NB4 (cell line): ENCODE measurements at places on chromosomes 11 and 22.

DNA sequence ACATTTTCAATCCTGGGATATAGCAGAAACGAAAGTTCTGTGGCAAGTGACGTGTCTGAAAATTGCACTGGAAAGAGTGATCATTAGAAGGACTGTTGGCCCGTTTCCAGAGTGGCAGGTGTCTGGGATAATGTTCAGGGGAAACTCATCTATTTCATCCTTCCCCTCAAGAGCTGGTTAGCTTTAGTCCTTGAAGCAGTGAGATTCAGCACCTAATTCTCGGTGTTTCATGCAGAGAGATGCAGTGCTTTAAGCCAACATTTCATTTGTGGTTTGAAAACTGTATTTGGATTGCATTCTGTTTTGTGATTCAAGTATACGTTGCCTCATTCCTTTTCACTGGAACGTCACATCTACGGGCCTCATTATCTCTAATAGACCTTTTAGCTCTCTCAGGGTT lies 205.0 kb upstream of the RAG2 start:
- no peak for DNase-seq

- peak; percentile 55 for DNase-seq
Measured at GRCh38 chr22:22748297-22748743, 103.9 kb downstream of the GGTLC2 start.

DNA sequence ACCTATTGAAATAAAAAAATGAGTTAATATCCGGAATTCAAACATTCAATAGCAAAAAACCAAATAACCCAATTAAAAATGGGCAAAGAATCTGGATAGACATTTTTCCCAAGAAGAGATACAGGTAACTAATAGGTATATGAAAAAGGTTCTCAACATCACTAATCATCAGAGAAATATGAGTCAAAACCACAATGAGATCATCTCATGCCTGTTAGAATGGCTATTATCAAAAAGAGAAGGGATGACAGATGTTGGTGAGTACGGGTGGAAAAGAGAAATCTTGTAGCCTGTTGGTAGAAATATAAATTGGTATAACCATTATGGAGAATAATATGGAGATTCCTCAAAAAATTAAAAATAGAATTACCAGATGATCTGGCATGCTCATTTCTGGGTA lies 26.9 kb upstream of the OR6M1 start:
- no peak for DNase-seq

- no peak for DNase-seq
Measured at GRCh38 chr11:61811831-61812230, 5.0 kb downstream of the FADS1 start.

GRCh38 chr11:8873741-8874405 lies 37.1 kb upstream of the AKIP1 start:
- peak; percentile 10 for DNase-seq

DNA sequence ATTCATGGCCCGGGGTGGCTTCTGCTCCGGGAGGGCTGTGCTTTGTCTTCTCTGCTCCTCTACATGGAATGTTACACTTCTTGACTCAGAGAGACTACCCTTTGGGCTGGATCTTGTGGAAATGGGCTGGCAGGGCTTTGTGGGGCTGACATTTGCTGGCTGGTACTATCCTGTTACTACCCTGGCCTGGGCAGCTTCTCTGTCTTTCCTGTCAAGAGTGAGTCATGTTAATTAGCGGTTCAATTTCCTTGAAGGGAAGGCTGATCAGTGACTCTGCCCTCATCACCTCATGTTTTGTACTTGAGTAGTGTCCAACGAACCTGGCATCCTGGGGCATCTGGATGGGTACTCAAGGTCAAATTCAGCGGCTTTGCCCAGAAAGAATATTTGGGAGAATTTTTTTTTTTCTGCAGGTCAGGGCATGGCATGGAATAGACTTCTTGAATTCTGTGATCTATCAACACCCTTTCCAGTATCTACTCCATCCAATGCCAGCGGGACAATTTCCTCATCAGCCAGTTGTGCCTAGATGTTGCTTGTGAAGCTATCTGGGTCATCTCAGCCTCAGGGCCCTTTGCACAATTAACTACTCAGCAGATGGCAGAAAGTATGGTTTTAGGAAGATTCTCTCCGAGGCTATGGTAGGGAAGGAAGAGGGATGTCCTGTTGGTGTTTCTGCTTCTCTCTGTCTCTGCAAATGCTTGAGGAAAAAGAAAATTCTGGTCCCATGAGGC lies 140.5 kb upstream of the PLET1 start:
- DNase-seq, result no peak

DNA sequence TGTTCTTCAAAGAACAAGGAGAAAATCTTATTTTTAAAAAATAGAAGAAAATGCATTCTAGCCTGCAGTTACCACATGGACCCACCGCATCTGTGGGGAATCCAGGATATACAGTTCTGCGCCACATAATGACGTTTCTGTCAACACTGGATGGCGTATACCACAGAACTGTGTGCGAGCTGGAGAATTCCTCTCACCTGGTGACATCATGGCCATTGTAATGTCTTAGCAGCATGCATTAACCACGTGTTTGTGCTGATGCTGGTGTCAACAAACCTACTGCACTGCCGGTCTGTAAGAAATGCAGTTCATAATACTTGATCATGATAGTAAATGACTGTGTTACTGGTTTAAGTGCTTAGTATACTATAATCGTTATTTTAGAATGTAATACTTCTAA lies 174.7 kb downstream of the TBC1D22A start:
- no peak for DNase-seq

GRCh38 chr22:35995772-35996171 lies 32.9 kb downstream of the RBFOX2 start:
- no peak for DNase-seq

DNA sequence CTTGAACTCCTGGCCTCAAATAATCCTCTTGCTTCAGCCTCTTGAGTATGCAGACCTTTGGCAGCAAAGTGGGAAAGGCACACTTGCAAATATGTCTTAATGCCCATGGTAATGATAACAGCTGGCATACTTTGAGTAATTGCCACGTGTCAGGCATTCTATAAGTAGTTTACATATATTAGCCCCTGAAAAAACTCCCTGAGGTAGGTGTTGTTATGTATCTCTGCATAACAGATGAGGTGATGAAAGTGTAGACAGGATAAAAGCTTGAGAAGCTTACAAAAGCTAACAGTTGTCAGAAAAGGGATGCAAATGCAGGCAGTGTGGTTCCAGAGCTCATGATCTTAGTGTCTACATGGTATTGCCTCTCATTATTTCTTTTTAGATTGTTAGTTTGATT lies 291.1 kb upstream of the C11orf87 start:
- DNase-seq, result no peak

DNA sequence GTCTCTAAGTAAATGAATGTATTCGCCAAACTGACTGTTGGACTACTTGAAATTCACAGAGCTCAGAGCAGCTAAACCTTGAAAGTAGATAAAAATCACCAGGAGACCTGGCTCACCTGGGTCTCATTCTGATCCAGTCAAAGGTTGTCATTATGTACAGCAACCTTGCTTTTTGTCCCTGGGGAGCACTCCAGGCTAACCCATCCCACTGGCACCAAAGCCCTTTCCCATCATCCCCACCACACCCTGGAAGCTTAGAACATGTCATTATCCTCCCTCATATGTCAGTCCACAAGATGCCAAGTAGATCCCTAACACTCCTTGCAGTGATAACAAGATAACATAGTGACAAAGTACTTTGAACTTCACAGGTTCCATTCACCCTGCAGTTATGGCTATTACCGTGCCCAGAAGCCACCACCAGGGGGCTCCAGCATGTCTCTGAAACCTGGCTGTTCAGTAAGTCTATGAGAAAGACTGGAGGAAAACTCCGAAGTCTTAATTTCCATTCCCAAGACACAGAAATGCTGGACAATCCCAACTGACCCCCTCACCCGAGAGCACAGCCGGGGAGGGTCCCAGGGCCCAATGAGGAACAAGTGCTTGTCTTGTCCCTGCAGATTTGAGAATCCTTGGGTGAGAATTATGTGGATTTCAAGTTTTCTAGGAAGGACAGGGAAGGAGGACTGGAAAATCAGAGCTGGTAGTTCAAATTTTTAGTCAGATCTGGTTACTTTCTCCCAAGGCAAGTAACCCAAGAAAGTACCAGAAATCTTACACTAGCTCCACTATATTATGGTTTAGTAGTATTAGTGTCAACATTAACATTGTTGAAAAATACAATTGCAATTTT lies 43.0 kb upstream of the USP47 start:
- peak; percentile 69 for DNase-seq

DNA sequence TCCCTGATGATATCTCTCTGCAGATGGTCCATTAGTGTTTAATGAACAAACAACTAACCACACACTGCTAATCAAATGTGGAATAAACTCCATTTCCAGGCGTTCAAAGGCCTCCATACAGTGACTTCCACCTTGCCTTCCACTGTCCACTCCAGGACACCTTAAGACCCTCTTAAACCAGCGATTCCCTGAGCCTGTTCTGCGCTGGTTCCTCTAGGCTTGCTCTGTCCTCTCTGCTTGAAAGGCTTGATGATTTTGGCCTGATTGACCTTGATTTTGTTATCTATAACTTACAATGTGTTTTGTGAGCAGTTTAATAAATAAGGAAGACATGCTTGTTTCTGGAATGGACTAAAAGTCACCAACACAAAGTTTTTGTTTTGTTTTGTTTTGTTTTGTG lies 12.0 kb downstream of the OVCH2 start:
- no peak for DNase-seq

DNA sequence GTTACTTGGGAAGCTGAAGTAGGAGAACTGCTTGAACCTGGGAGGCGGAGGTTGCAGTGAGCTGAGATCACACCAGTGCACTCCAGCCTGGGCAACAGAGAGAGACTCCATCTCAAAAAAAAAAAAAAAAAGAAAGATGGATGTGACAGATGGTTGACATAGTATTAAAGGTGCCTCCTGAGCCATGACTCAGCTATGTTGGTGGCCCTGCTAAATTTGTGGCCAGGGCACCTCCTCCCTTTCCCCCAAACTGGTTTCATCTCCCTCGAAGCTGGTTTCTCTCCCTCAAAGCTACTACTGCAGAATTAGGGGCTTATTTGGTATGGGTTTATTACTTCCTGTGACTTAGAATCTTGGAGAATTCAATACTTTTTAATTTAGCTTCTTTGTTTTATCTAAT lies 31.5 kb downstream of the SDHD start:
- DNase-seq, result no peak

DNA sequence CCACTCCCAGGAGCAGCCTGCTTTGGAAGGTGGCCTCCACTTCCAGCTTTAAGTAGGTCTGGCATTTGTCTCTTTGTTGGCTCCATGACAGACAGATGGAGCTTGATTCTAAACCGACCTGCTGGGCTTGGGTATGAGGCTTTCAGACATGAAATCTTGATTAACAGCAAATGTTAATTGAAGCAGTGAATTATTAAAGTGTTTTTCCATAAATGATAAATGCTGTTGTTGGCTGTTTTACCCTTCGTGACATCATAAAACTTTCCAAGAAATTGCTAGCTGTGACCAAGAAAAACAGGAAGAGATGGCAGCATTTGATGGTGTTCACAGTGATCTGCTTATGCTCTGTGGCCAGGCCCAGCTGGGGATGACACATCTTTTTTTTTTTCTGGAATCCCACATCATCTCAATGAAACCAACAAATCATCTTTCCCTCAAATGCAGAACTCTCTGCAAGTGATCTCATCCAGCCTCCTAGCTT lies 66.1 kb downstream of the RBMXL2 start:
- no peak for DNase-seq

GRCh38 chr22:41919357-41920224 lies 4.7 kb upstream of the SHISA8 start:
- peak; percentile 78 for DNase-seq

GRCh38 chr22:44616461-44616860 lies 85.5 kb upstream of the PRR5 start:
- DNase-seq, result no peak

DNA sequence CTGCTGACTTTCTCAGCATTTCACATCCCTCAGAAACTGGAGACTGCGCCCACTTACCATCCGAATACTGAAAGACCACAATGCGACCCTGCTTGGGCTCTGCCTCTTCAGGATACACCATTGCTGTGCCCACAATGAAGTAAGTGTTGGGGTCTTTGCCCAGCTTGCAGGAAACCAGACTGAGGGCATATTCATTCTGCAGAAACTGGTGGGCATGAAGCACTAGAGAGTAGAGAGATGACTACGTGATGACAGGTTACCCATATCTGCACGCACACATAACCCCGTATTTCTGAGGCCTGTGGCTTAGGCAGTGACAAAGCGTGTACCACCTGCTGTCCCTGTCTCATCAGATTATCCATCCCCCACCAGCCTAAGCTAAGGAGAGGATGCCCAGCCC lies 14.6 kb upstream of the VWCE start:
- DNase-seq, result no peak

- DNase-seq, result no peak
Measured at GRCh38 chr11:61505106-61505505, 3.4 kb upstream of the LRRC10B start.

DNA sequence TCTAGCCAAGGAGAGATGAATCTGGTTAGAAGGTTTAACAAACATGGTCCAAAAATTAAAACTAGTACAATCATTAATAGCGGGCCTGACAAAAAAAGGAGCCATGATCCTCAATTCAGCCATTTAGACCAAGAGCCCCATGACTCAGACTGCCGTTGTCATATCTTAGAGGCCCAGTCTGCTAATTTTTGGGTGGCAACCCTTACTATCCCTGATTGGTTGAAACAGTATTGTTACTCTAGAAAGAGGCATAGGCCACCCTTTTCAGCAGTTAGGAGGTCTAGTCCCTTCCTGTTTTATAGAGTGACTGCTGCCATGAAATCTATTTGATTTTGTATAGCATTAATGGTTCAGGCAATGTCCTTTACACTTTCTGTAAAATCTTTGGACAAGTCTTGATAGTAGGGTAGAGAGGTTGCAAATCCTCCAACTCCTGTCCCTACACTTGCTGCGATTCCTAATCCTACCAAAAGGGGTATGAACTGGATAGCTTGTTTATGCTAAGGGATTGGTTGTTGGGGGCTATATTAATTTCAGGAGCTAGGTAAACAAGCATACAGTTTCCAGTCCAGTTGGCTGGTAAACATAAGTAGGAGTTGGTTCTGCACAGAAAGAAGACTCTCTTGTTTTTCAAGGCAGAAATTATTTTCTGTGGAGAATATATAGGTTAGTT lies 1056.3 kb upstream of the CNTN5 start:
- peak; percentile 14 for DNase-seq

- DNase-seq, result no peak
Measured at GRCh38 chr11:46370253-46370652, 11.2 kb upstream of the MDK start.

DNA sequence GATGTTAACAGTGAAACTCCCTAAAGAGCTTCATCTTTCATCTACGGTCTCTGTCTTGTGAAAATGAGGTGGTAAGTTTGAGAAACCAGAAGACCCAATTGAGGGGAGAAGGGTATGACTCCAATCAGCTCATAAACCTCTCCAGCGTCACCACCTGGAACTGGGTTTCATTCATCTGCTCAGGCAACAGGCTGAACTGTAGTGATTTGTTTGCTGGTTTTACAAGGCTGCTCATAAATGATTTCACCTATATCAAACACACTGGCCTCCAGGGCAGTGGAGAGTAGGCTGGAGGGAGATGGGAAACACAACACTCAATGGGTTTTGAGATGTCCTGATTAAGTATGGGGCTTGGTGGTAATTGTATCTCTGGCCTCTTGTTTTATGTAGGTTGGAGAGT lies 79.0 kb downstream of the EFCAB6 start:
- no peak for DNase-seq

GRCh38 chr22:36617694-36618522 lies 85.6 kb downstream of the CACNG2 start:
- DNase-seq, result no peak

- DNase-seq, result no peak
Measured at GRCh38 chr11:19194620-19195308, 7.0 kb downstream of the CSRP3 start.

GRCh38 chr22:46233231-46233630 lies 16.9 kb downstream of the CDPF1 start:
- peak; percentile 76 for DNase-seq

- DNase-seq, result no peak
Measured at GRCh38 chr11:104433751-104434150, 269.8 kb upstream of the PDGFD start.
